ENCODE measurements at places on chromosomes 5 and 9.

GRCh38 chr9:121601194-121601593, 50.2 kb upstream of the DAB2IP start:
- DNase-seq, result no peak

DNA sequence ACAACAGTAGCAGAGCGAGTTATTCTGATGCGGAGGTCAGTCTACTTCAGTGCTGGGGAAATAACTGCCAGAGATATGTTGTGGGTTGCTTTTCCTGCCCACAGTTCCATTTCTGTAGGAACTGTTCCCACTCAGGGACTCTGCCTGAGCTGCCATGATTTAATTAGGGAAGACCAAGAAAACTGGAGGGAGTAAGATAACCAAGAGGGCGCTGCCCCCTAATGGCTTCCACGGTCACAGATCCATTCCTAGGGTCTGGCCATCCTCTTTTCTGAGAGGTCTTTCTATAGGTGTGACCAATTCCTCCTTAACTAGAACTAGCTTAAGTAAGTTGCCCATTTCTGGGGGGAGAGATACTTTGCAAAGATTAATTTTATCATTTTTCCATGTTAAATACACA, 125.9 kb downstream of the APBA1 start:
- DNase-seq, result no peak

- DNase-seq, result no peak
Observed at GRCh38 chr5:171624396-171624795, 161.2 kb upstream of the SMIM23 start.

GRCh38 chr9:129811967-129812363, 9.0 kb downstream of the TOR1B start:
- no peak for DNase-seq

GRCh38 chr9:70921136-70921535, 200.3 kb downstream of the TRPM3 start:
- no peak for DNase-seq

DNA sequence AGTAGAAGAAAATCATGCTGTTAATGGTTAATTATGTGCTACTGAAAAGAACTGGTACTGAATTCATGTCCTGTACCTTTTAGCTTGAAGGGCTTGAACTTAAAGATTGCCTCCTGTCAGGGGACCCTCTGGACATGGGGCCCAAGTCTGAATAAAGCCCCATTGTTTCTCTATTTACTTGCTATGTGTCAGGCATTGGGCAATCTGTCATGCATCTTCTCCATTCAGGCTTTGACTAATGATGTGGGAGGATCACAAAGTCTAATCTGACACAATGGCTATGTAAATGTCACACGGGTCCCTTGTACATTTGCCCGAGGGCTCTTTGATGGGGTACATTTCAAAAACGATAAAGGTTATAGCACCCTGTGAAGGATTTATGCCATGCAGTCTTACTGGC, 64.0 kb upstream of the TUSC1 start:
- no peak for DNase-seq

GRCh38 chr5:98771382-98772109, 1.9 kb upstream of the RGMB start:
- DNase-seq, result no peak

GRCh38 chr9:130640681-130641080, 23.7 kb upstream of the PRDM12 start:
- DNase-seq, result no peak

DNA sequence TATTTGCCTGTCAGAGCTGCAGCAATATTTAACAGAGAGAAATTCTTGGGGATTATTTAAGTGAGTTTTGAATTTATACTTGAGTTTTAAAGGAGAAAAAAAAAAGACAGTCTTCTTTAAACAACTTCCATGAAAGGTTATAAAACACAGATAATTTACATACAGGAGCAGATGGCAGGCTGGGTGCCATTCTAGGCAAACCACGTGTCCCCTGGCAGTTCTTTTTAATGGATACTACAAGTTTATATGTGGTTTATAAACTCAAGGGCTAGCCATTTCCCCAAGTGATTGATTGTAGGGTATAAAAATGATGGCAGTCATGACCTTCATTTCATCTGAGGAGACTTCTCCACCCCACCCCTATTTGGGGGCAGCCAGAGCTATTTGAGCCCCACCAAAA, 166.6 kb downstream of the FSTL4 start:
- no peak for DNase-seq

DNA sequence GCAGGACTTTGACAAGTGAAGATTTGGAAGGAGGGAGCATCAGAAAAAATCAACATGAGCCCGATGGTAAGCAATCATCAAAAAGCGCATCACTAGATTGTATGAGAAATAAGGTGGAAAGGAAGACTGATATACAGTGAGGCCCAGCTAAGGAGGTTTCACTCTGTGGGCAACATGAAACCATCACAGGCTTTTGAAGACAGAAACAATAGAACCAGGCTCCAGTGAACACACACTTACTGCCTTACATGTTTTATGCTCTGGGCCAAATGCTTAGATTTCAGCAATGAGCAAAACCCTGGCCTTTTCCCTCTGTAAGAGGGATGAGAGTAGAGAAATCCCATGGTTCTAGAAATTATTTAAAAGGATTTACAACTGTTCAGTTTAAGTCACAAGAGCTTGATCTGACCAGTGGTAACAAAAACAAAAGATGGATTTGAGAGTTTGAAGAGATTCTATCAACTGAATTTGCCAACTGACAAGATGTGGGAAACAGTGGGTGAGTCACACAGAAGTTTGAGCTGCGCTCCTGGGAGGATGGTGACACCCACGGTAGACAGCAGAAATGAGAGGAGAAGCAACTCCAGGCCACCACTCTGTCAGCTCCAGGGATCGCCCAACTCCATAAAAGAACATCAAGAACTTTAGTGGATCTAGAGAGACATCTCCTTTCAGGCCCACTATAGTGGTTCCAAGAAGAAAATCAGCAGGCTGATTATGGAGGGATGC, 261.8 kb downstream of the MCTP1 start:
- DNase-seq, result no peak

- DNase-seq, result no peak
Observed at GRCh38 chr9:132673355-132673754, 3.1 kb downstream of the GTF3C4 start.

DNA sequence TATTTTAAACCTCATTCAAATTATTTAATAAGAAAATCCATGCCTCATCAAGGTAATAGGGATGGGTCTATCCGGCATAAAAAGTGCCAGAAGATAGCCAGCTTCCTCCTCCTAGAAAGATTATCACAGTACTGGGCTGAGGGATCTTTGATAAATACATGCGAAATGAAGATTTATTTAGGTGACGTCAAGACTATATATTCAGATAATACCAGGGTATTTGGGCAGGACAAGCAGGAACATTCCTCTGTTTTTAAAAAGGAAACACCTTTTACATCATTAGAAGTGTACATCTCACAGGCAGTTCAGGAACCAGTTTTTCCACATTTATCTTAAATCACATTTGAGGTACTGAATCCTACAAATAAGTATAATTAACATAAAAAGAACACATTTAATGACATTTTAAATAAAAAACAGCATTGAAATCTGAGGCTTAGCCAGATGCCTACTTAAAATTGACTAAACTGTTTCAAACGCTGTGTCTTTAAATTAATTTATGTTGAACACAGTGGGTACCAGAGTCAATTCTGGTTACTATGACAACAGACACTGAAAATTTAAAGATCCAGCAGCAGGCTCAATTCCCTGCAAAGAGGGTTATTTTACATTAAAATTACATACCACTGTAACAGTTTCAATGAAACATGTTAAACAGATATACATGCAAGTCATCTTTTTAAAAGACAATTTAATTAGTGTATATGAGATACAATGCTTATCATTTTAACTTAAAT, 124.7 kb upstream of the SLCO6A1 start:
- no peak for DNase-seq

DNA sequence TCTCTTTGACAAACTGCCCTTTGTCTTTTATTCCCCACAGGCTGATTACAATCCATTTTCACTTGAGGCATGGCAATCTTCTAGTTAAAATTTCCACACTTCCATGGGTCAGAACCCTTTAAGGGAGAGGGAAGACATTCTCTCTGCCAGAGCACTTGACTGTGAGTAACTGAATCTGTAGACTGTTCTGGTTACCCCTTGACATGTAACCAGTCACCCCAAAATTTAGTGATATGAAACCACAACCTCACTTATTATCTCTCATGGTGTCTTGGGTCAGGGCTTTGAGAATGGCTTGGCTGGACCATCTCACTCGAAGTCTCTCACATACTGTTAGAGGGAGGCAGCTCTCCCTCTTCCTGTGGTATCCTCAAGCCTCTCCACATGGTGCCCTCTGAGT, 14.0 kb downstream of the ITGA2 start:
- no peak for DNase-seq

GRCh38 chr9:32414856-32415255, 30.4 kb downstream of the ACO1 start:
- DNase-seq, result no peak

DNA sequence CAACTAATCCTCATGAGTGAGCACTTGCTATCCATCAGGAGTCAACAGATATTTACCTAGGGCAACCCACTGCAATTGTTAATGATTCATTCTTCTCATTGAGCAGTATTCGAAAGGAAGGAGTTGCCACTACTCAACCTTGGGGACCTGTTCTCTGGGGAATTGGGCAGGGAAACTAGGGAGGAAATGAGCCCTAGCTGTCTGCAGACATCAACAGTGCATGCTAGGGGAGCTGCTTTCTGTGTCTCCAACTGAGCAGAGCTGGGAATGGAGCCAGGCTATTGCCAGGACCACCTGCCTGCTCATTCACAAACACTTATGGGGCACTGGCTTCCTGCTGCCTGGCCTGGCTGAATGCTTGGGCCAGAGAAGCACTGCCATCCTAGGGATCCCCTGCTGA, 183.4 kb downstream of the TMEM38B start:
- no peak for DNase-seq

- no peak for DNase-seq
Observed at GRCh38 chr5:68446487-68446894, 230.9 kb downstream of the PIK3R1 start.

DNA sequence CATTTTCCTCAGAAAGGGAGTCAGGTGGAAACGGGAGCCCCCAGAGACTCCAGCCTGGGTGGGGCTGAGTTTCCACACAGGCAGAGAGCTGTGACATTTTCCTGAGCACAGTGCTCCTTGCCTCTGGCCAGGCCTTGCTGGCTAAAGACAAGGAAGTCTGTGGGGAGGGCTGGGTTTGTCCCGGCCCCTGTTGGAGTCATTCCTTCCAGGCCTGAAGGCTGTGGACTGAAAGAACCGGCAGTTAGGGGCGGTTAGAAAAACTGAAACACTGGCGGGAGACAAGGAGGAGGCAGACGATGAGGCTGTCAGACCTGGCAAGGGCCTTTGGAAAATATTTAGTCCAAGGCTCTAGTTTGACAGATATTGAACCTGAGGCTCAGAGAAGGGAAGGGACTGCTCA, 29.9 kb downstream of the COL15A1 start:
- DNase-seq, result no peak

GRCh38 chr5:107393851-107394250, 276.9 kb downstream of the EFNA5 start:
- DNase-seq, result no peak

DNA sequence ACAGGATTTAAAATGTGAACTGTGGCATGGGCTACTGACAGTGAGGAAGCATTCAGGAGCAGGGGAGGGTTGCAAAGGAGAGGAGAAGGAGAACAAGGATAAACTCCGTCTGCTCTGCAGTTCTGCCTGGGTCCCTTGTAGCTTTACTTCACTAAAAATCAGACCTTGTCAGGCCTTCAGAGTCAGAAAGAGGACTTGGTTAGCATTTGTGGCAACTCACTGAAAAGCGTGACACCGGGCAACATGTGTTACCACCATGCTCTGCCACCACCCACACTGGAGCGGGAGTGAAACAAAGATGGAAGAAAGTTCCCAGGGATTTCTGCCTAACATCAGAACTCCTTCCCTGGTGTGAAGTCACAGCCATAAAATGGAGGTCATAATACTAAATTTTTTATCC, 19.3 kb downstream of the FYB1 start:
- DNase-seq, result peak; percentile 69

DNA sequence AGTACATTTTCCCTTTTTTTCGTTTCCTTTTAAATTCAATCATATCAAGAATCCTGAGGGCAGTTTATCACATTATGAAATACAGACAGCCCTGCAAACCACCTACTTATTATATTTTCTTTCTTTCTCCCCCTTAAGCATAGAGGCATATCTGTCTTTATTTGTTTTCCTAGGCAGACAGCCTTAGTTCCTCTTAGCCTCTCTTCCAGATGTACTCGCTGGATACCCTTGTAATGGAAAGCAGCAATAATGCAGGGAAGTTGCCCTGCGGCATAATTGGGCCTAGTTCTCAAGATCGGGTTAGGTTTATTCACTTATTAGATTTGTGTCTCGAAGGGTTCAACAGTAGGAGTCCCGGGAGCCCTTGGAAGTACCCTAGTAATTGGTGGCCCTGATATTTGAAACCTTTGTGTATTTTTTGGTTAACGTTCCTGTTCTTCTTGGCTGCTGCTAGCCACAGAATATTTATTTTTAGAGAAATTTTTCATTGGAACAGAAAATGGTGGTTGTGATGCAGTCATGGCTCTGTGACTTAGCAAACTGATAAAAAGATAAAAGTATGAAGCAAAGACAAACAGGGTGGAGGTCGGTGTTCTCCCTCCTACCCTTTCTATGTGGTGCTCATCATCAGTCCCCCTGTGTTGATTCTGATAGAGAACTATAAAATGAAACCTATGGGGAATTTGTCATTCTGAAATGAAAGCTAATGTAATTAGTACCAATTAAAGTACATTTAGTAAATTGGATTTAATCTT, 6.4 kb downstream of the TLE4 start:
- DNase-seq, result no peak

DNA sequence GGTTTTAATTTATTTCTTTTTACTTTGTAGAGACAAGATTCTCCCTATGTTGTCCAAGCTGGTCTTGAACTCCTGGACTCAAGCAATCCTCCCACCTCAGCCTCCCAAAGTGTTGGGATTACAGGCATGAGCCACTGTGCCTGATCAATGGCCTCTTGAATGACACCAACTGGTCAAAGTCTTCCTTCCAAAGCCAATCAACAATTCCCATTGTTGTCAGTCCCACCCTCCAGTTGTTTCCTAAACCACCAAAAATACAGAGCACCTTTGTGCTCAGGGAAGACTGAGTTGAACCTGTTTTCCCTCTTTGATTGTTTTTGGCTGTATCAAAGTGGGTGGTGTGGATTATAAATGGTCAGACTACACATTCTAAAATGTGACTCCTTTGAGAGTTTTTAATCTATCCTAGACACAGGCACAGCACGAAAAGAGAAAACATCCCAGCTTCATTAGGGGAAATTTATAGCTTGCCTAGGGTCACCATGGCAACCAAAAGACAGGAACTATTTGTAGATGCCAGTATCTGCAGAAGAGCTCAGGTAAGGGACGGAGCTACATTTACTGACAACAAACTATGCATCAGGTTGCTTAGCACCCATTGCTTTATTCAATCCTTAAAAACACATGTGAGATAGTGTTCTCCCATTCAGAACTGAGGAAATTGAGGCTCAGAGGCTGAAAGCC, 27.6 kb upstream of the ATP6V1G1 start:
- DNase-seq, result no peak

- DNase-seq, result no peak
Observed at GRCh38 chr5:52896534-52897237, 92.5 kb upstream of the ITGA2 start.

GRCh38 chr9:100589582-100589981, 11.7 kb downstream of the CAVIN4 start:
- no peak for DNase-seq

- no peak for DNase-seq
Observed at GRCh38 chr5:73901043-73901442, 275.0 kb downstream of the ARHGEF28 start.

- no peak for DNase-seq
Observed at GRCh38 chr9:69158471-69158870, 15.6 kb upstream of the TJP2 start.

All from natural killer cell treated with Interleukin-12 subunit alpha and Interleukin-12 subunit beta and Interleukin-15 and Interleukin-18, amount 100 ng/mL, for 72 hours (primary cell).